ENCODE measurements at places on chromosomes 6 and 20. TPM values are rescaled to one million over a fixed set of nuclear protein-coding genes. Genes with fewer than 3 reads are reported as not detected.

C6orf132 gene
- 0.05 TPM for total RNA-seq

LPA gene
- total RNA-seq = not detected

HSPA1L gene
- total RNA-seq = 2.4 TPM

DYNLT2 gene
- total RNA-seq = 7.2 TPM

SUMO4 gene
- total RNA-seq = 9.5 TPM

DNA sequence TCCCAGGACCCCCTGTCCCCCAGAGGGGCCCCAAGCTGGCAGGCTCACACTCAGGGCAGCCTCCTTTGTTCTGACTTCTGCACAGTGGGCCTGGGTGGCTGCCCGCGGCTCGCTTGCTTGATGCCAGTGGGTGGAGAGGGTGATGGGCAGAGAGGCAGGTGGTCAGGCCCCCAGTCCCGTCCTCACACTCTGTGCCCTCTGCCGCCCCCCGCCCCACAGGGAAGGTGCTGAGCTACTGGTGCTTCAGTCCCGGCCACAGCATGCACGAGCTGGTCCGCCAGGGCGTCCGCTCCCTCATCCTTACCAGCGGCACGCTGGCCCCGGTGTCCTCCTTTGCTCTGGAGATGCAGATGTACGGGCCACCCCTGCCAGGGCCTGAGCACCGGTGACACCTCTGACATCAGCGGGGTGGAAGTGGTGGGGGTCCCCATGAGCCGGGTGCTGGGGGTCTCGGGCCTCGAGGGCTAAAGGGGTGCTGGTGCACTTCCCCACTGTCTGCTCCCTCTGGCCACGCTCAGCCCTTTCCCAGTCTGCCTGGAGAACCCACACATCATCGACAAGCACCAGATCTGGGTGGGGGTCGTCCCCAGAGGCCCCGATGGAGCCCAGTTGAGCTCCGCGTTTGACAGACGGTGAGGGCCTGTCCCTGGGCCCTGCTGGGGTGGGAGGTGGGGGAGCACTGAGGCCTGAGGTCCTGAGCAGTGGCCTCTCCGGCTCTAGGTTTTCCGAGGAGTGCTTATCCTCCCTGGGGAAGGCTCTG lies 8.9 kb upstream of the TNFRSF6B start:
- DNase-seq = no peak

- no peak for DNase-seq
These were observed 7.1 kb downstream of the RPS6KA2 start for GRCh38 chr6:166619912-166620311.

DNA sequence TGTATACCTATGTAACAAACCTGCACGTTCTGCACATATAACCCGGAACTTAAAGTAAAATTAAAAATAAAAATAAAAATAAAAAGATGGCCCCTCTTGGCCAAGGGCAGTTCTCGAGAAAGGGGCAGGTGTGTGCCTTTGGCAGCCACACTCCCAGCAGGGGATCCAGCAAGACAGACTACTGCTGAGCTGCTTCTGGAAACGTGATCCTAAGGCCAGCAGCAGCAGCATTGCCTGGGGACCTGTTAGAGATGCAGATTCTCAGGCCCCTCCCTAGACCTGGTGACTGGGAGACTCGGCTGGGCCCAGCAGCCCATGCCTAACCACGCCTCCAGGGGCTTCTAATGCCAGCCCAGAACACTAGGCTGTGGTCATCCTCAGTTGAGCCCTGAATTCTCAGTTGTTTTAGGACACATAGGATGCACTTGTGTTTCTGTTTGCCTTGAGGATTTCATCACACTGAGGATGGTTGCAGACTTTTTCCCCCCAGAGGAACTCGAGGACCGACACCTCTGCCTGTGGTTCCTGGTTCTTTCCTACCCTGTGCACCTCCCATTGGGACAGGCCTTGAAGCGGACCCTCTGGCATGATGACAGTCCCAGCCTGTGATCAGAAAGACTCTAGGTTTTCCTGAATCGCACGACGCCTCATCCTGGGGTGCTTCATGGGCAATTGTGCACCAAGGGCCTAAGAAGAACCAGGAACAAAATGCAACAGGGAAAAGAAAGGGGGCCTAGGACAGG lies 105.9 kb downstream of the TOX2 start:
- no peak for DNase-seq

- DNase-seq = no peak
These were observed 251.1 kb upstream of the RAB32 start for GRCh38 chr6:146292506-146292905.

DNA sequence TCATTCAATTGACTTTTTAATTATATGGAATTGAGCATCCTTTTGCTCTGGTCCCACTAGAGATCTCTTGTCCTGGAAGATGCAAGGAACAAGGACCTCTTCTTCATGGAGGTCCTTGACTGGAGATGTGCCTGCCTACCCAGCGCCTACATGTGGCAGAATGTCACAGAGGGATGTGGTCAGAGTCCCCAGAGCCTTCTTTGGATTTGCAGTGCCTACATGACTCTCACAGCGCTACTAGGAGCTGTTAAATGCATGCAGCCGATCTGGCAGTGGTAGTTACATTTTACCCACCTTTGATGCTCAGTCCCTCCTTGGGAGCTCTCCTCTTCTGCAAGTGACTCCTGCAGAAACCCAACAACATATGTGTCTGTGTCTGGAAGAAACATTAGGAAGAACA lies 51.9 kb upstream of the ADTRP start:
- no peak for DNase-seq

DNA sequence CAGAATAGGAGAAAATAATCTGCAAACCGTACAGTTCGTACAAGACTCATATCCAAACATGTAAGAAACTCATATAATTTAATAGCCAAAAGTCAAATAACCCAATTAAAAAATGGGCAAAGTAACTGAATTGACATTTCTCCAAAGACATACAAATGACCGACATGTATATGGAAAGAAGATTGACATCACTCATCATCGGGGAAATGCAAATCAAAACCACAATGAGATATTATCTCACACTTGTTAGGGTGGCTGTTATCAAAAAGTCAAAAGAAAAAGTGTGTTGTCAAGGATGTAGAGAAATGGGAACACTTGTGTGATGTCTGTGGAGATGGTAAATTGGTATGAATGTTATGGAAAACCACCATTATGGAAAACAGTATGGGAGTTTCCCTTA lies 70.5 kb upstream of the STXBP5 start:
- no peak for DNase-seq

DNA sequence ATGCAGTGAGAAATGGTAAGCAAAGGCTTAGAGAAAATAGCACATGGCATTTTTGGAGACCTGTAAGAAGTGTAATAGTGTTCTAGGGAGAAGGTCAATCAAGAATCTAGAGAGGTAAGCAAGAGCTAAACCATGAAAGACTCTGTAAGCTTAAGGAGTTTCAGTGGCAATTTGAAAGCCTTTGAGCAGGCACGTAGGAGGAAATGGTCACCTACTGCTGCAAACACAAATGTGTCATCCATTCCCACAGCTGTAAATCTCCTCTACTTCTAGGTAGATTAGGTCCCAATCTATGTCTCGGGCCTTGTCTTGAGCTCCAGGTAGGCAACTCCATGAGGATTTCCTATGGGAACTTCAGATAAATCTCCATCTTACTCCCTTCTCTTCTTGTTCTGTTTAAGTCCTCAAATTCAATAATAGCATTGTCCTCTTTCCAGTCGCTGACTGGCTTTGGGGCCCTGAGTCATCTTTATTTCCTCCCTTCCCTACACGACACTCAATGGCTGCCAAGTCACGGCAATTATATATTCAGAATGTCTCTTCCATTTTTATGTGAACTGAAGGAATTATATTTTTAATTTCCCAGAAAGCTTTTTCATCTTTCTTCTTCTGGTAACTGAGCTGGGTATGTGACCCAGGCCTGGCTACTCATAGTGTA lies 24.2 kb upstream of the PAQR8 start:
- DNase-seq = no peak

- DNase-seq = no peak
These were observed 589.2 kb upstream of the MAN1A1 start for GRCh38 chr6:119938752-119939151.

DNA sequence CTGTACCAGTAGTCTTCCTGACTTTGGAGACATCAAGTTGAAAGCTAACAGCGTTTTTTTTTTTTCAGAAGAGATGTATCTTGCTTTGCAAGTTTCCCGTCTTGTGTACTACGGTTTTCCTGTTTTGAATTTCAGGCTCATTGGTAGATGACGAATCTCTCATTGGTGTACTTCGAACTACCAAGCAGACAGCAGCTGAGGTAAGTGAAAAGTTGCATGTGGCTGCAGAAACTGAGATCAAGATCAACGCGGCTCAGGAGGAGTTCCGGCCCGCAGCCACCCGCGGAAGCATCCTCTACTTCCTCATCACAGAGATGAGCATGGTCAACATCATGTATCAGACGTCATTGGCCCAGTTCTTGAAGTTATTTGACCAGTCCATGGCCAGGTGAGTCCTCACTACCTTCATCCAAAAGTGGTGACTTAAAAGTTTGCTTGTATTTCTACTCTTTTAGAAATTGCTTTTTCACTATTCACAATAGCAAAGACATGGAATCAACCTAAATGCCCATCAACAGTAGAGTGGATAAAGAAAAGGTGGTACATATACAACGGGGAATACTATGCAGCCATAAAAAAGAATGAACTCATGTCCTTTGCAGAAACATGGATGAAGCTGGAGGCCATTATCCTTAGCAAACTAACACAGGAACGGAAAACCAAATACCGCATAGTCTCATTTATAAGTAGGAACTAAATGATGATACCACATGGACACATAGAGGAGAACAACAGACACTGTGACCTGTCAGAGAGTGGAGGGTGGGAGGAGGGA lies 110.6 kb upstream of the GLP1R start:
- no peak for DNase-seq

GRCh38 chr6:143765422-143766184 lies 77.5 kb upstream of the LTV1 start:
- DNase-seq = no peak

GRCh38 chr20:10179574-10180298 lies 38.9 kb upstream of the SNAP25 start:
- DNase-seq = no peak

- DNase-seq = no peak
These were observed 63.4 kb downstream of the PRDM1 start for GRCh38 chr6:106149472-106150069.

- DNase-seq = no peak
These were observed 2.7 kb upstream of the MAFB start for GRCh38 chr20:40691566-40692239.

- peak; percentile 52 for DNase-seq
These were observed 98.7 kb upstream of the RIPOR2 start for GRCh38 chr6:25034431-25034921.

- DNase-seq = no peak
These were observed 1060.3 kb downstream of the KIF16B start for GRCh38 chr20:15512916-15513315.

- DNase-seq = no peak
These were observed 17.2 kb upstream of the NCR2 start for GRCh38 chr6:41318261-41318653.

Measured in B cell (primary cell).